ENCODE measurements at places on chromosomes 7 and 10. TPM values are rescaled to one million over a fixed set of nuclear protein-coding genes. Genes with fewer than 3 reads are reported as not detected.
A peak's percentile ranks its signal among the peaks of the same experiment; 100 is the strongest.

- H3K27me3 ChIP-seq, result no peaks in the 10 kb centered on the region
- H3K27ac ChIP-seq, result no peak overlapping the region
- no peak for DNase-seq
- H3K4me1 ChIP-seq, result no peaks in the 10 kb centered on the region
- no peaks in the 10 kb centered on the region for H3K36me3 ChIP-seq
- no peak overlapping the region for H3K4me3 ChIP-seq
Observed at GRCh38 chr10:115996031-115996430, 277.0 kb downstream of the GFRA1 start.

DNA sequence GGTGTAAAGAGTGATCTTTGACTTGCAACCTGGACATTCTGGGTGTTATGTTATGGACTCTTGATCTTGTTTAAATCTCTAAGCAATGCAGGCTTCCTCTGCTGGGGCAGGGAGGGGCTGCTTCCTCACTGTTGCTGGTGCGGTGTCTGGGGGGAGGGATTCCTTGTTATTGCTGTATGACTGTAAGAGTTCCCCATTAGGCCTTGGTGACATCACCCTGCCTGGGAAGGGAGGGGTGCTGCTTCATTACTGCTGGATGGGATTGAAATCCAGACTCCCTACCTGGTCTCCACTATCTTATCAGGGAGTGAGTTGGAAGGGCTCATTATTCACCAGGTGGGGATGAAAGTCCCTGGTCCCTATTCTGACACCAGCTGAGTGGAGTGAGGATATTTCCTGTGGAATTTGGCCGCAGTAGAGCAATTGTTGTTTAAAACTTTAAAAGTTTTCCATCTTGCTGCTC is 8.8 kb downstream of the OGDH start:
- H3K4me3 ChIP-seq, result no peak overlapping the region
- H3K27me3 ChIP-seq, result no peaks in the 10 kb centered on the region
- H3K36me3 ChIP-seq, result peaks cover 27% of the 10 kb centered on the region
- H3K27ac ChIP-seq, result peak overlapping the region; percentile 80

- peaks cover 15% of the 10 kb centered on the region for H3K36me3 ChIP-seq
- no peak for DNase-seq
- no peaks in the 10 kb centered on the region for H3K27me3 ChIP-seq
- H3K27ac ChIP-seq, result peak overlapping the region; percentile 53
- peaks cover 57% of the 10 kb centered on the region for H3K4me1 ChIP-seq
Observed at GRCh38 chr7:2777898-2778535, 66.1 kb downstream of the GNA12 start.

GRCh38 chr10:125016611-125017202 is 74.8 kb downstream of the ZRANB1 start:
- peaks cover 9% of the 10 kb centered on the region for H3K4me1 ChIP-seq
- no peak overlapping the region for H3K27ac ChIP-seq
- H3K27me3 ChIP-seq, result peaks cover 19% of the 10 kb centered on the region
- H3K36me3 ChIP-seq, result no peaks in the 10 kb centered on the region
- H3K4me3 ChIP-seq, result no peak overlapping the region

GRCh38 chr10:103504181-103504783 is 10.8 kb downstream of the NEURL1 start:
- H3K27ac ChIP-seq, result peak overlapping the region; percentile 47
- H3K4me1 ChIP-seq, result peaks cover 35% of the 10 kb centered on the region
- peak; percentile 39 for DNase-seq

GRCh38 chr10:114824391-114824790 is 2.8 kb downstream of the FHIP2A start:
- peaks cover 42% of the 10 kb centered on the region for H3K36me3 ChIP-seq
- H3K4me1 ChIP-seq, result peaks cover 45% of the 10 kb centered on the region
- DNase-seq, result no peak
- H3K27me3 ChIP-seq, result peaks cover 3% of the 10 kb centered on the region

DNA sequence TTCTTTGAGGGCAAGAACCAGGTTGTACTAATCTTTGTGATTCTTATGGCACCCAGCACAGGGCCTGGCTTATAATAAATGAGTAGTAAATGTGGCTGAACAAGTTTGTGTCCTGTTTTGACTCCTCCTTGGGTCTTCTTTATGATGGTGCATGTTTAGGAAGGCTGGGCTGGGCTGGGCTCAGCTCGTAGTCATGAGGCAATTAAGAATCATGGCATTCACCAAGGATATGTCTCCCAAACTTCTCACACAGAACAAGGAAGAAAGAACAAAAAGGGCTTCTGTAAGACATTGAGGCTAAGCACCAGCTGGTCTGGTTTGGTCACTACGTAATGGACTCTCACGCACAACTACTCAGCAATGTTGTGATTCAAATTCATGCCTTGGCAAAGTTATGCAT is 30.5 kb upstream of the YAE1 start:
- no peak overlapping the region for H3K27ac ChIP-seq
- no peaks in the 10 kb centered on the region for H3K36me3 ChIP-seq
- H3K27me3 ChIP-seq, result peaks cover 2% of the 10 kb centered on the region
- no peaks in the 10 kb centered on the region for H3K4me1 ChIP-seq
- no peak overlapping the region for H3K4me3 ChIP-seq
- DNase-seq, result no peak

DNA sequence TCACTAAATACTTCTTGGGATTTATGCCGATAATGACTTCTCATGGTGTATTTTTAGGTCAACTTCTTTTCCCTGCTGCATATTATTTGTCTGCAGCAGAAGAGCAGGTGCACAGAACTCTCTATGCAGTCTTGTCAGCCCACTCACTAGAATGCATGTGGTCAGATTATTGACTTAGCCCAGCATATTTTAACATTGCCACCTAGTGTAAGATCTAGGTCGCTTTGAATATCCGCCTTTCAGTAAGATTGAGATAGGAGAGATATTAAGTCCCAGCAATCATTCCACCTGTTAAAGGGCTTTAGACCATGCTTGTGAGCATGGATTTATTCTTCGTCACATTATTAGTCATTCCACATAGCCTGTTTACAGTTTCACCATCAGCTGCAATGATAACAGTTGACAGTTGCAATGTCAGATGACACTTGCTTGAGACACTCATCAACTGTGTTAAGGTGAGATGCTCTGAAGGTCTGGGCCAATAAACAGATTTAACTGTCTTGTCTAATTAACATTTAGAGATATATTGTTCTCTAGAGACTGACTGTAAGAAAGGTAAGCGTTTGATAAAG is 491.7 kb downstream of the ARL4A start:
- no peak for DNase-seq
- H3K4me3 ChIP-seq, result no peak overlapping the region
- H3K4me1 ChIP-seq, result peaks cover 1% of the 10 kb centered on the region
- no peak overlapping the region for H3K27ac ChIP-seq
- H3K27me3 ChIP-seq, result peaks cover under 1% of the 10 kb centered on the region
- no peaks in the 10 kb centered on the region for H3K36me3 ChIP-seq

- no peaks in the 10 kb centered on the region for H3K27me3 ChIP-seq
- H3K36me3 ChIP-seq, result peaks cover 35% of the 10 kb centered on the region
- H3K27ac ChIP-seq, result no peak overlapping the region
- DNase-seq, result no peak
Observed at GRCh38 chr7:55539380-55539779, 32.9 kb downstream of the VOPP1 start.

DNA sequence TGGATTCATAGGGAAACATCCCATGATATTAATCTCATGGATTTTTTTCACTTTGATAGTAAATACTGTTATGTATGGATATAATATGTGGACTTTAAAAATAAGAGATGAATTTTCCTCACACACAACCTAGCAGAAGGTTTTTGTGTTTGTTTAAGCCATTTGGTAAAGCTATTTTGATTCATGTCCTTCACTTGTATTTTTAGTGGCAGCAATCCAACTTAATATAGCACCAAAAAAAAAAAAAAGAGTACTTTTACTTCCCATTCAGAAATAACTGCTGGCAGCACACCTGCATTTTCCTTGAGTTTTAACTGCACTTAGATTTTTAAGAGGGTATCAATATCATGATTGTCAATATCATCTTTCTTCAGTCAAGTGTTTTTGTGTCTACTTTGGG is 60.0 kb downstream of the MCMBP start:
- no peaks in the 10 kb centered on the region for H3K27me3 ChIP-seq
- H3K4me3 ChIP-seq, result no peak overlapping the region
- no peak for DNase-seq
- H3K27ac ChIP-seq, result no peak overlapping the region
- peaks cover 13% of the 10 kb centered on the region for H3K36me3 ChIP-seq

- no peak overlapping the region for H3K4me3 ChIP-seq
- DNase-seq, result no peak
- no peaks in the 10 kb centered on the region for H3K27me3 ChIP-seq
- no peak overlapping the region for H3K27ac ChIP-seq
Observed at GRCh38 chr7:92557249-92557648, 28.7 kb downstream of the RBM48 start.

DNA sequence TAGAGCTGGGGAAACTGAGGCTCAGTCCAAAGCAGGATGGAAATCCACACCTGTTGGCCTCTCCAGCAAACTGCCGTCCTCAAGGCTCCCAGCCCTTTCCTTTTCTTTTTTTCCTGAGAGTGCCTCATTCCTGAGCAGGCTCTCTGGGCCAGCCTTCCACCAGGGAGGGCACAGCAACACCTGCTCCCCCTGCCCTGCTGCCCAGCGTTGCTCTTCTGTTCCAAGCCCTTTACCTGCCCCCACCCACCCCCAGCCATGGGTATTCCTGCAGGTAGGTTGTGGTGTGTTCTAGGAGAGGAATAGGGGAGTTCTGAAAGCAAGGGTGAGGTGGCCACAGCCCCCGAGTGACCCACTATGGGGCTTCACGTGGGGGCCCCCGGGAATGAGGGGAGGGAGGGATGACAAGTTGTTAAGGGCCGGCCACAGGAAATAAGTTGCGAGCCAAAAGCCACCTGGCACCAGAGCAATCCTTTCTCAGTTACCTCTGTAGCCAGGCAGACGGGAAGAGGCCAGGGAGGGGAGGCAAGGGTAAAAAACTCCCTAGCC is 19.3 kb downstream of the VSIR start:
- H3K4me3 ChIP-seq, result no peak overlapping the region
- H3K27me3 ChIP-seq, result no peaks in the 10 kb centered on the region
- no peak for DNase-seq
- H3K36me3 ChIP-seq, result peaks cover 74% of the 10 kb centered on the region
- no peak overlapping the region for H3K27ac ChIP-seq
- peaks cover 72% of the 10 kb centered on the region for H3K4me1 ChIP-seq

- H3K4me1 ChIP-seq, result no peaks in the 10 kb centered on the region
- no peaks in the 10 kb centered on the region for H3K27me3 ChIP-seq
- DNase-seq, result no peak
- H3K27ac ChIP-seq, result no peak overlapping the region
- H3K36me3 ChIP-seq, result peaks cover 12% of the 10 kb centered on the region
Observed at GRCh38 chr7:66662646-66663264, 34.1 kb downstream of the KCTD7 start.

GRCh38 chr7:85224171-85224570 is 37.3 kb upstream of the SEMA3D start:
- no peaks in the 10 kb centered on the region for H3K36me3 ChIP-seq
- no peaks in the 10 kb centered on the region for H3K4me1 ChIP-seq
- no peaks in the 10 kb centered on the region for H3K27me3 ChIP-seq
- DNase-seq, result no peak
- no peak overlapping the region for H3K4me3 ChIP-seq
- H3K27ac ChIP-seq, result no peak overlapping the region

DNA sequence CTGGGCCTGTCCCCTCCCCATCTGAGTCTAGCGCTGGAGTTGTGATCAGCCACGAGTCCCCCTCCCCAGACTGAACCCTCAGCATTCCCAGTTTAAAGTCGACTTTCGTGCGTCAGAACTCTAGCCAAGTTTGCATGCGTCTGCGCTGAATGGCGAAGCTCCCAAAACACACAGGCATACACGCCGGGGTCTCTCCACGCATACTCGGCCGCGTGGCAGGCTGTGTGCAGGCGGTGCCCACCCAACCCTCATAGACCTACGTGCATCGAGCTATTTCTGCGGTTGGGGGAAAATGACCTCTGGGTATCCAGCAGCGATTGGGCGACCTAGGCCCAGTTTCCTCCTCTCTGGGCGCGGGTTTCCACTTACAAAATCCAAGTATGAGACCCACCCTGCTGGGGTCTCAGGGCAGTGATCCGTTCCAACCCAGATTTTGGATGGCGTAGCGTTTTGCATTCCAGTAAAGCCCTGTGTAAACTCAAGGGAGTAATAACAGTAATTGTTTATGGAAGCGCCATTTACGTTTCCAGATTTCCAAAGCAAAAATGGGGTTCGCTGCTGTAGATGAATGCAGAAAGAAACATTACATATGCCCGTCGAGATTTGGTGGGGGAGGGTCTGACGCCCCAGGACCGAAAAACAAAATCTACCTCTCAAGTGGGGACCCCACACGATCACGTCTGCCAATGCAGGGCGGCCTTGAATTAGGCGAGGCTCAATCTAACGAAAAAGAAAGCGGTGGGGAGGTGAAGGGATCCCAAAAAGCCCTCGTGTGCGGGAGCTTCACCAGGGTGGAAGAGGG is 2.0 kb upstream of the HMX3 start:
- no peaks in the 10 kb centered on the region for H3K36me3 ChIP-seq
- H3K4me3 ChIP-seq, result no peak overlapping the region
- peaks cover 16% of the 10 kb centered on the region for H3K4me1 ChIP-seq

- H3K36me3 ChIP-seq, result no peaks in the 10 kb centered on the region
- DNase-seq, result no peak
- H3K4me3 ChIP-seq, result peak overlapping the region; percentile 22
- H3K27me3 ChIP-seq, result no peaks in the 10 kb centered on the region
- H3K4me1 ChIP-seq, result peaks cover 72% of the 10 kb centered on the region
Observed at GRCh38 chr7:50147951-50148808, 55.1 kb upstream of the ZPBP start.

DNA sequence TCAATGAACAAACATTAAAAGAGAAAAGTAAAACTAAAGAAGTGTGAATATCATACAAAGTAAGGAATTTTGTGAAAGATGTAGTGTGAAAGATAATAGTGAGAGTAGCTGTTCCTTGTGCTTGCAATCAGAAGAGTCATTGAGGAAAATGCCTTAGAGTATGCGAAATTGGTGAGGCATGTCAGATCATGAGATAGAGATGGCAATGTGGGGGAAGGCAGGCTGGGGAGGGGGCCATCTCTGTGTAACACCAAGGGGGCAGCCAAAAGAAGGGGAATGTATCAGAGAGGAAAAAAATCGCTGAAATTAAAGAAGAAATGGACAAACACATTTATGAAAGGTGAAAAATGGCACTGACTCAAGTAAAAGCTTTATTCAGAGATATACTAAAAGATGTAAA is 19.6 kb upstream of the PRKAR2B start:
- peaks cover 27% of the 10 kb centered on the region for H3K27me3 ChIP-seq
- no peaks in the 10 kb centered on the region for H3K36me3 ChIP-seq
- DNase-seq, result no peak
- H3K4me1 ChIP-seq, result no peaks in the 10 kb centered on the region

DNA sequence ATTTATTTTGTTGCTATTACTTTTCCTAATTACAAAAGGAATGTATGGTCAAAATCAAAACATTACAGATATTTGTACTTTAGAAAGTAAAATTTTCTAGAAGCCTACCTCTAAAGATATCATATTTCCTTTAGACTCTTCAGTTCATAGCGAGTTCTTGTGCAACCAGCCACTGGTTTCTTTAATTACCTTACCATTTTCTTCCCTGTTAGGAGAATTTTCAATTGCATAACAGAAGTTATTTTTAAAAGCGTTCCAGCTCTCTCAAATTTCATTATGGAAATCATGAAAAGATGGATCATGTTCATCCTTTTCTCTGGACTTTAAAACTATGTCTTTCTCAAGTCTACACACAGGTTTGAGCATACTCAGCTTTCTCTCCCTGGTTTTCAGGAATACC is 5.0 kb upstream of the TRUB1 start:
- no peaks in the 10 kb centered on the region for H3K27me3 ChIP-seq
- peaks cover 19% of the 10 kb centered on the region for H3K4me1 ChIP-seq
- no peaks in the 10 kb centered on the region for H3K36me3 ChIP-seq
- H3K4me3 ChIP-seq, result no peak overlapping the region

The ATP6V0A4 gene
- total RNA-seq, result not detected

The SORBS1 gene
- 0.43 TPM for total RNA-seq

The LEP gene
- total RNA-seq, result not detected

The TMEM270 gene
- not detected for total RNA-seq

The TUBAL3 gene
- not detected for total RNA-seq

The PAOX gene
- 11.9 TPM for total RNA-seq

The MAT1A gene
- not detected for total RNA-seq
